ENCODE measurements at places on chromosomes 2 and 18.

DNA sequence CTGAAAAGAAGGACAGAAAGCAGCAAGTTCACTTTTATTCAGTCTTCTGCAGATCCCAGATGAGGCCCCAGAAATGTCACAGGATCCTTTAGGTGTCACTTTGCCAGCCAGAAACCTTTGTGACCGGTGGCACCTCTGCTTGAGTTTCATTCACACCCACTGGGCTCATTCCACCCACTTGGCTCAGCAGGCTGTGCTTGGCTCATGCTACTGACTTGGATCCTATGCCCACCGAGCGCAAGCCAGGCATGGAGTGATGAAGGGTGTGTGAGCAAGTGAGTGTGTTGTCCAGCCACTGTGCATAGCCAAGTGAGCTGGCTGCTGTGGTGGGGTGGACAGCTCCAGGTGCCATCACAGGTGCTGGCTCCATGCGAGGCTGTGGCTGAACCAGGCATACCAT is 357.0 kb upstream of the GULP1 start:
- no peak for DNase-seq

- DNase-seq = no peak
Observed at GRCh38 chr18:78625847-78626246, 353.8 kb upstream of the SALL3 start.

GRCh38 chr2:58720770-58721697 is 479.9 kb upstream of the FANCL start:
- no peak for DNase-seq

- no peak for DNase-seq
Observed at GRCh38 chr2:101524806-101525430, 50.0 kb upstream of the RFX8 start.

DNA sequence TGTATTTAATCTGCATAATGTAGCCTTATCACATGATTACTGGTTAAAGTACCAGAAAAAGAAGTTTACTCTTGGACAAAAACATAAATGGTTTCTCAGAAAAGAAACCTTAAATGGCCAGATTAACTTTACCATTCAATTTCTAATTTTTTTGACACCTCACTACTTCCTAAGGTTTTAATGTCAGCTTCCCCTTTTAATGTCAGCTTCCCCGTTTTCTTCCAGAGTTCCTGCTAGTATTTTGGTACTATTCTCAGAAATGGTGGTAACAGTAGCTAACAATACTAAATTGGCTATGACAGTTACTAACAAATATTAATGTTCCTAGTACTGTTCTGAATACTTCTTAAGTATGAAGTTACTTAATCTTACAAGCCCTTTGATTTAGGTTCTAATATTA is 22.4 kb upstream of the SLC8A1 start:
- DNase-seq = no peak

- DNase-seq = peak; percentile 13
Observed at GRCh38 chr18:3411854-3412268, 38.1 kb upstream of the TGIF1 start.

- no peak for DNase-seq
Observed at GRCh38 chr2:67240507-67240906, 156.6 kb upstream of the ETAA1 start.

- no peak for DNase-seq
Observed at GRCh38 chr2:5253263-5253662, 438.9 kb upstream of the SOX11 start.

DNA sequence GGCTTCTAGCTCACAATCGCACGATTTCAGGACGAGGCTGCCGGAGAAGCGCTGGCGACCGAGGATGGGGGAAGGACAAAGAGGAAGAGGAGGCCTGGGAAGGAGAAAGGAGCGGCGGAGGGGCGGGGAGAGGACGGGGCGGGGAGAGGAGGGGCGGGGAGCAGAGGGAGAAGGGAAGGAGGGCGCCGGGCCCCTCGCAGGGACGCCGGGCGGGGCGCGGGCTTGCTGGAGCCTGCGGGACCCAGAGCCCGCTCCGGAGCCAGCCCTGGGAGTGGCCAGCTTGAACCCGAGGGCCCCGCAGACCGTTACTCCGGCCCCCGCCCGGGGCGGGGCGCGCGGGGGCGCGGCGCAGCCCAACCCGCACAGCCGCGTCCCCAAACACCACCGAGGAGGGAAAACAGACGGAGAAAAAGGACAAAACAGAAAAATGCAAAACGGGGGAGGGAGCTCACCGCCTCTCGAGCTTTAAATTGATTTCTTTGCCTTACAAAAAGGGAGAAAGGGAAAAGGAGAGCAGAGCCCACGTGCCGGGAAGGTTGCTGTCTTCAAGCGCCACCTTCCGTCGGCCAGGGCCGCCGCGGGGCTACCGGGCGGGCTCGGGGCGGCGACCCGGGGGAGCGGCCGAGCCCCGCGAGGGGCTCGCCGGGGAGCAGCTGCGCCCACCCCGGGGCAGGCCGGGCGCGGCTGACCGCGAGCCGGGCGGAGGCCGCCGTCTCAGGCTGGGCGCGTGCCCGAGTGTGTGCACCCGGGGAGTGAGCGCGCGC is 781 bp upstream of the SOX11 start:
- DNase-seq = no peak

DNA sequence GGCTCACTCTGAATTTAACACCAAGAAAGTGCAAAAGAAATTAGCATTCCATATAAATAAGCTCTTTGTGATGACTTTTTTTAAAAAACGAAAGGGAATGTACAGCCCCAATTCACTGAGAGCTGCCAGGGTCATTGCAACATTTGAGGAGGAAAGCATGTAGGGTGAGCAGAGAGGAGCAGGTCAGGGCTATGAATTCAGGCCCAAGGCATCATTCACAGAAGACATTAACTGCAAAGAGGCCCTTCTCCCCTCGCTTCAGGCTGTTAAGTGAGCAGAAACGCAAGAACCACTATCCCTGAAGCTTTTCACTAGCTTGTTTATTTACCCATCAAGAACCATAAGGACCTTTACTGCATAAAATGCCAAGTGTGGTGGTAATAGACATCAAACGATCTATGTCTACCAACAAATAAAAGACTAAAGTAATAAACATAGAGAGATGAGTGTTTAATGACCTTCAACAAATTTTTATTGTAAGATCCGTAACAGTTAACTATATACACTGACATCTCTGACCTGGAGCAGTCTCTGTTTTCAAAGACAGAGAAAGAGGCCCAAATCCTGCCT is 333.1 kb upstream of the HNRNPA3 start:
- no peak for DNase-seq

- DNase-seq = no peak
Observed at GRCh38 chr2:217049422-217049821, 189.6 kb upstream of the TNP1 start.

GRCh38 chr2:115299199-115299598 is 856.8 kb downstream of the DPP10 start:
- no peak for DNase-seq

- no peak for DNase-seq
Observed at GRCh38 chr2:159828738-159829137, 30.7 kb upstream of the CD302 start.

- no peak for DNase-seq
Observed at GRCh38 chr18:69580107-69580506, 179.4 kb downstream of the DOK6 start.

GRCh38 chr18:53601344-53601743 is 623.1 kb downstream of the MBD2 start:
- DNase-seq = no peak

GRCh38 chr2:151052850-151053660 is 208.6 kb downstream of the RBM43 start:
- no peak for DNase-seq

DNA sequence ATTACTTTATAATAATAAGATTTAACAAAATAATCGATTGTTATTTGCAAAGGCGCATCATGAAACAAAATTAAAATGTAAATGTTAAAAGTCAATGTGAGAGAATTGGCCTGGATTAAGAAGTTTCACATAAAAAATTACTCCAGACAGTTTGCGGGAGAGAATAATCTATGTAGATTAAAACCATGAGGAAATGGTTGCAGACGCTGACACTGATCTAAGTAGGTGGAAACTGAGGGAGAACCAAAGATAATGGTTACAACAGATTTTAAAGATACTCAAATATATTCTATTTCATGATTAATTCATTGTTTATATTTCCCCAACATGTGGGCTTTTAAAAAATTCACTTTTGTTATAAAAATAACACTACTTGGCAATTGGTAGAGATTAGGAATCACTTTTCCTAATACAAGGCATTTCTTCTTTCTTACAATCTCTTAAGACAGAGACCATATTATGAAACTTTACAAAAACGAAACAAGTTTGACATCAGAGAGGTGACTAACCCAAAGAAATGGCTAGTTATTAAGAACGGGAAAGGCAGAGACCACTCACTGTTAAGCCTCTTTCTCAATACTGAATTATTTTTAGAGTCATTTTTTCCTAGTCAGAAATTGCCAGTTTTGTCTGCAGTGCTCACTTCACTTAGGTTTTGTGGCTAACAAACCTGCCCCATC is 1.6 kb downstream of the KANSL1L start:
- DNase-seq = no peak

- no peak for DNase-seq
Observed at GRCh38 chr2:71687412-71687811, 234.1 kb downstream of the DYSF start.

DNA sequence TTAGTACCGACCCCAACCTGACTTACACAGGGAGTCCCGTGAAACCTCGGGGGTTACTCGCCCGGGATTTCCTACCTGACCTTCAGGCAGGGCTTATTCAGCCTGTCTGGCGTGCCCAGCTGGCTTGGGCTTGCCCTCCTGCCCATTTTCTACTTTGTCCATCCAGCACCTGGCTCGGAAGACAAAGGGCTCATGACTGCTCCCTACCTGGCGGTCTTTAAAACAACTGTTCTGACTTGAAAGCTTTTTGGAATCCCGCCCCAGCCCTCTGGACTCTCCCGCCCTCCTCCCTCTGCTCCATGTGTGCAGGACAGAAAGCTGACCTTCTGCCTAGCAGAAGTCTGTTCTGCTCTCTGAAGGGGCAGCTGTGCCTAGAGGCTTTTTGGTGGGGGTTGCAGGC is 43.1 kb downstream of the ACKR3 start:
- DNase-seq = no peak

DNA sequence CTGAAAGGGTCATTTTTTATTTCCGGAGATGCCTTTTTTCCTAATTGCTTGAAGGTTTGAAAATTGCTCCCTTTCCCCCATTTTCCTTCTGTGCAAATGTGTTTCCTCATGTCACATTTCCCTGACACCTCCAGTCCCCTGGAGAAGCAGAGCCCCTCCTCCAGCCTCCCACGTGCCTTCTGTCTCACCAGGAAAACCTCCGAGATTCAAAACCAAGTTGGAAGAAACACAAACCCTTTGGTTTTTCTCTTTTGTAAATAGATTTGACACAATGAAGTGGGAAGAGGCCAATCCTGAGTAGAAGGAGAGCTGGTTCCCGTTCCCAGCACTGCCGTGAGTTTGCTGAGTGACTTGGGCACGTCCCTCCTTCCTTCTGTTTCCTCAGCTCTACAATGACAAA is 125.4 kb upstream of the MYCN start:
- no peak for DNase-seq

- DNase-seq = no peak
Observed at GRCh38 chr2:41329040-41329439, 718.8 kb upstream of the PKDCC start.

GRCh38 chr2:8534729-8535468 is 147.0 kb upstream of the ID2 start:
- DNase-seq = no peak

DNA sequence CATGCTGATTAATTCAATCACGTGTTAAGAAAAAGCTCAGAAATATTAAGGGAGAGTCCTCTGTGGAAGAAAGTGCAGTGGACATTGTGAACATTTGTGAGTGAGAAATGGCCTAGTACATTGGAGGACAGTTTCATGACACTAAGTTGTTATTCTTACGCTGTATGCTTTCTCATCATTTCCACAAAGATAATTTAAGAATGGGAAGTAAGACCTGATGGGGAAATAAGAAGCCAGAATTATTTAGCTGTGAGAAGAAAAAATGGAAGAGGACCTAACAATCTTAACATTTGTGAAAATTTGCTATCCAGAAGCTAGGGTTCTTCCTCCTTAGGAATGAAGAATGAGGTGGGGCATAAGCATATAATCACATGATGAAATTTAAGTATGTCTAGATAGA is 15.2 kb upstream of the RAPH1 start:
- no peak for DNase-seq

- no peak for DNase-seq
Observed at GRCh38 chr2:96093528-96093927, 22.8 kb downstream of the ADRA2B start.

DNA sequence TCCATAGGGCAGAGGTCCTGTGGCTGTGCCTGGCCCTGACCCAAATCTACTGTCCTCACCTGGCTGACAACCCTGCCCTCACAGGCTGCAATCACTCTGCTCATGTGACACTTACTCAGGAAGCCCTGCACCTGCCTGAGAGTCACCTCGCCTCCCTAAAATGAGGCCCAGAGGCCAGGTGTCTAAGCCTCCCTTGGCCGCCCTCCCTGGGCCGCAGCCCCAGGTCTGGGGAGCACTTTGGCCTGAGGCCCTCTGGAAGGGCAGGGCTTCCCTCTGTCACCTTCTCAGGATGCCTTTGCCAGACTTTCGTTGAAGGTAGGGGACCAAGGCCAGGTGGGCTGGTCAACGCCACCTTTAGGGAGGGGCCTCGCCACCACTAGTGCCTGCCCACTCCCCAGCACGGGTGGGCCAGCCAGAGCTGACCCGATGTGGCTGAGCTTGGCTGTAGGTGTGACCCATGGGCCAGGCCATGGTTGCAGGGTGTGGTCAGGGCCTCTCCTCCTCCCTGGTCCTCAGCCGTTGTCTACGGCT is 6.1 kb upstream of the GPC1 start:
- no peak for DNase-seq

DNA sequence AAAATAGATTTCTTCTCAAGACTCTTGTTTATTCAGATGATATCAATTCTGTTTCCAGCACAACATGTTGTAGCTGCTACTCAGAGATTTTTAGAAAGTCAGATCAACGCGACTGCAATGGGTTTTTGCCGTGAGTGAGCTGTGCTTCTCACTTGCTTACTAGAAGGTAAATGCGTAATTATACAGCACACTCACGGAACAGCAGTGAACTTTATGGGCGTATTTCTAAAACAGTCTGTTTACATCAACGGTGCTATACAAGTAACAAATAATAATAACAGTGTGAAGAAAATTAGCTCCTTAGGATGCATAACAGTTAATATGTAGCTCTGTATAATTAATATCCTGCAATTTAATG is 533.6 kb downstream of the RNF144A start:
- no peak for DNase-seq

DNA sequence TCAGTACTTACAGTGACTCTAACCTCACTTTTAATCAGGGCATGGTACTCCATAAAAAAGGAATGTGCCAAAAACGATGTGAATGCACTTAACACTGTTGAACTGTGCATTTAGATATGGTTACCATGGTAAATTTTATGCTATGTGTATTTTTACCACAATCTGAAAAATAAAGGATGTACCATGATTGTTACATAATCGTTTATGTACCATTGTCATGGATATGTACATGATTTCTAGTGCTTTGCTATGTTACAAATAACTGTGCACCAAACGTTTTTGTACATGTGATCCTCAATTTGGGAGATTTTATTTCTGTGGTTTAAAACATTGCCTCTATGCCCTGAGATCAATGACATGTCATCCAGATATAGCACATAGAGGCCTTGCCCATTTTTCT is 21.8 kb downstream of the ZNF532 start:
- DNase-seq = no peak

- DNase-seq = peak; percentile 9
Observed at GRCh38 chr2:9897331-9897737, 54.1 kb downstream of the TAF1B start.

- DNase-seq = no peak
Observed at GRCh38 chr2:113164215-113164929, 9.4 kb upstream of the PSD4 start.
